RPMI7951 (cell line): ENCODE measurements at places on chromosomes 3 and 15. TPM values are rescaled to one million over a fixed set of nuclear protein-coding genes. Genes with fewer than 3 reads are reported as not detected.
A peak's percentile ranks its signal among the peaks of the same experiment; 100 is the strongest.

Gene CD96
- 2.2 and 4.2 TPM in 2 replicates for total RNA-seq

Gene GRAMD2A
- not detected in 2 replicates for total RNA-seq

Gene GOLGA8N
- 0.49 and 0.72 TPM in 2 replicates for total RNA-seq

Gene TP63
- 16.7 and 22.3 TPM in 2 replicates for total RNA-seq

Gene CYP1A2
- total RNA-seq = not detected in 2 replicates

Gene TRAIP
- total RNA-seq = 13.5 and 15.0 TPM in 2 replicates

Gene PCLAF
- total RNA-seq = 185 and 229 TPM in 2 replicates

Gene BDH1
- total RNA-seq = 13.1 and 14.5 TPM in 2 replicates

Gene TMOD3
- 58.2 and 63.9 TPM in 2 replicates for total RNA-seq

Gene CCDC9B
- 8.1 and 8.5 TPM in 2 replicates for total RNA-seq

Gene CMTM8
- total RNA-seq = not detected in 2 replicates

DNA sequence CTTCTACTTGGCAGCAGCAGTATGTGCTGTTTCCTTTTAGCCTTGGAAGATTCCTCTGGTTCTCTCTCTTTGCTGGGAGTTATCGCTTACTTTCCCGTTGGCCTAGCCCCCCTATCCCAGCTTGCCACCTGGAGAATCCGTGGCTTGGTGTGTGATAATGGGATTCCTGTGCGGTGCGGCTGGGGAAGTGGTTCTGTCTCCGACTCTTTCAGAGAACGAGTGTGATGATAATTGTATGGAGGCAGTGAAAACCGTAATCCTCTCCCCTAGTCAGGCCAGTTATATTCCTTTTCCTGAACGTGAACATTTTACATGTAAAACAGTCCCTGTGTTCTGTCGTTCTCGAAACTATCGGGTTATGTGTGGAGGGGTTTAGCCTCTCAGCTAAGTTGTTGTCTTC lies 300.1 kb upstream of the C2CD4B start:
- no peak for DNase-seq

DNA sequence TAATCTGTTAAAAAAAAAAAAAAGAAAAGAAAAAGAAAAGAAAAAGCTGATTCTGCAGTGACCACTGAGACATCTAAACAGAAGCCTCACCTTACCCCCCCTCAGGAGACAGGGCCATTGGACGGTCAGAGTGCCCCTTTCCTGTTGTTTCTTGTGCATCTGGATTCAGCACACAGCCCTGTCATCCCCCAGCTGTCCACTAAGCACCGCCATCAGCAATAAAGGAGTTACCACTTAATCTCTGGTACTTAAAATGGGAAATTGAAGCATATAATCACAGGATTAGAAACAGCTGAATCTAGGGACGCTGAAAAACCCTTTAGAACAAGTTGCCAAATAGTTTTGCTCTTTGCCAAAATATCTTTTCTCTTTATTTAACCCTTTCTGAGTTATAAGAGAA lies 62.5 kb downstream of the TRIM69 start:
- peak; percentile 7 for DNase-seq

- DNase-seq = no peak
Measured at GRCh38 chr3:52146189-52146588, 8.0 kb downstream of the POC1A start.

DNA sequence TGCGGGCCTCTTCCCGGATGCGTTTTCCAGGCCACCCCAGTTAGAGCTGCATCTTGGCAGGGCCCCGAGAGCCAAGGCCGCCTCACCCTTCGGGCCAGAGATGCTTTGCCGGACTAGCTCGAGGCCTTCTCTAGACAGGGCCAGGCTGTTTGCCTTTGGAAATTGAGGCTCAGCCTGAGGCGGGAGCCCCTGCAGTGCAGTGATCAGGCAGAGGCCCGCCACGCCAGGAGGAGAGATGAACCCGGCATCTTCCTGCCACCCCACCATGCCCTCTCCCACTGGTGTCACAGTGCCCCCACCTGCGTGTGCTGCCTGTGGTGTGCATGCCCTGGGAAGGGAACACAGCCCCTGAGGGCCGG lies 8.9 kb upstream of the ROPN1B start:
- no peak for DNase-seq

DNA sequence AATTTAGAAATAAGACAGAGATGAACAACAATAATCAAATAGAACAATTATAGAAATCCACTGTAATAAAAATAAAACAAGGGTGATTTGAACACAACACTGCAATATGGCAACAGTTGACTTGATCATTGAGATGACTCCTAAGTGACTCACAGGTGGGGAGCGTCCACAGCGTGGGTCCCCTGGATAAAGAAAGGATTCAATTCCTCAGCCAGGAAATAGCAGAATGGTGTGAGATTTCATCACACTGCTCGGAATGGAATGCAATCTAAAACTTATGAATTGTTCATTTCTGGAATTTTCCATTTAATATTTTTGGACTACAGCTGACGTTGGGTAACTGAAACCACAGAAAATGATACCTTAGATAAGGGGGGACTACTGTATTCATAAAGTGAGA lies 82.0 kb downstream of the CNTN3 start:
- DNase-seq = no peak

- no peak for DNase-seq
Measured at GRCh38 chr3:112639455-112640225, 1.3 kb downstream of the CCDC80 start.

GRCh38 chr3:72082776-72083462 lies 298.0 kb upstream of the PROK2 start:
- DNase-seq = no peak

DNA sequence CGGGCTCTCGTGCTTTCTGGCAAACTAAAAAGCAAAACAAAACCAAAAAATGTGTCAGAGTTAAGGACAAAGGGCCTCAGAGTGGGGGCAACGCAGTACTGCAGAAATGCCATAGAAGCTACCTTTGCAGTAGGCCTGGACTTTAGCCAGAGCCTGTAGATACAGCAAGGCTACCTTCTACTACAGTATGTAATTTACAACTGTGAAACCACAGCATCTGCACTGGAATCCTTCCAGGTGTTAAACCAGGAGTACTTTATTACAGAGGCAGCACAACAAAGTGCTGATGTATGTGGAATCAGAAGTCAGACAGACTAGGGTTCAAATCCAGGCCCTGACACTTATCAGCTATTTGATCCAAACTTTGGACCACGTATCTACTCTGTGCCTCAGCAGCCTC lies 34.9 kb downstream of the RUBCN start:
- no peak for DNase-seq

- DNase-seq = peak; percentile 69
Measured at GRCh38 chr15:20356444-20356910, 185.1 kb downstream of the GOLGA6L6 start.

- peak; percentile 28 for DNase-seq
Measured at GRCh38 chr15:88535100-88535499, 11.4 kb downstream of the DET1 start.

DNA sequence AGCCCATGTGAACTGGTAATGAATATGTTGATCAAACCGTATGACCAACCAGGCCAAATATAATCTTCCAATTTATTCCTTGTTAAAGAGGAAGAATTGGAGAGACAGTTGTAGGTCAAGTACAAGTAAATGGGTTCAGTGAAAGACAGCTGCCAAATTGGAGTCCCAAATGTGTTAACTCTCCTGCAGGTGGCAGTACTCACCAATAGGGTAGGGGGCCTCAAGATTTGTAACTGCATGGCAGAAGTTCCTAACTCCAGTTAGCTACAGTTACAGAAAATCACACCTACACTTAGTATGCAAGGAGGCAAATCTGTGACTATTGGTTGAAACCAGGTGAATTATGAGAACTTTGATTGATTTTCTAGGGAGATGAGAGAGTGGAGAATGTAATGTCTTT lies 278.0 kb downstream of the ZBBX start:
- no peak for DNase-seq

- DNase-seq = peak; percentile 34
Measured at GRCh38 chr15:29601811-29602210, 220.5 kb downstream of the TJP1 start.

DNA sequence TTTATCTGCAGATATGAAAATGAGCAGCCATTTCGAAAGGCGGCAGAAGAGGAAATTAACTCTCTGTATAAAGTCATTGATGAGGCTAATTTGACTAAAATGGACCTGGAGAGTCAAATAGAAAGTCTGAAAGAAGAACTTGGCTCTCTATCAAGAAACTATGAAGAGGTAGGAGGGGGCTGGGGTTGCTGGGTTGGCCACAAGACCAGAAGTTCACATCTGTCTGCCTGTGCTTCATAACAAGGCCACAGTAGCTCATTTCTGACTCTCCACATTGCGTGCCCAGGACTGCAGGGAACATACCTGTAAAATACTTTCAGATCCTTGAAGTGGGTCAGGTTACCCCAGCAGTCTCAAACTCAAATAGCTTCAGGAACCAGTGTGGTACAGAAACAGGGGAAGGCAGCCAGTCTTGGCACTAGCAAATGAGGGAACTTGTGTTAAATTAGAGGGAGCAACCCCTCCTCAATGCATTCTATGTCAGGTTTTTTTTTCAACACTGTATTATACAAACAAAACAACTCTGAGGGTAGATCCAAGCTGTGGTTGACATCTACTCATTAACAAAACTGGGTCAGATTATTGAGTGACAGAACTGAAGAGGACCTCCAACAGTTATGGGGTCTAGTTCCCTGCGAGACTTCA lies 48.7 kb downstream of the BFSP2 start:
- no peak for DNase-seq

DNA sequence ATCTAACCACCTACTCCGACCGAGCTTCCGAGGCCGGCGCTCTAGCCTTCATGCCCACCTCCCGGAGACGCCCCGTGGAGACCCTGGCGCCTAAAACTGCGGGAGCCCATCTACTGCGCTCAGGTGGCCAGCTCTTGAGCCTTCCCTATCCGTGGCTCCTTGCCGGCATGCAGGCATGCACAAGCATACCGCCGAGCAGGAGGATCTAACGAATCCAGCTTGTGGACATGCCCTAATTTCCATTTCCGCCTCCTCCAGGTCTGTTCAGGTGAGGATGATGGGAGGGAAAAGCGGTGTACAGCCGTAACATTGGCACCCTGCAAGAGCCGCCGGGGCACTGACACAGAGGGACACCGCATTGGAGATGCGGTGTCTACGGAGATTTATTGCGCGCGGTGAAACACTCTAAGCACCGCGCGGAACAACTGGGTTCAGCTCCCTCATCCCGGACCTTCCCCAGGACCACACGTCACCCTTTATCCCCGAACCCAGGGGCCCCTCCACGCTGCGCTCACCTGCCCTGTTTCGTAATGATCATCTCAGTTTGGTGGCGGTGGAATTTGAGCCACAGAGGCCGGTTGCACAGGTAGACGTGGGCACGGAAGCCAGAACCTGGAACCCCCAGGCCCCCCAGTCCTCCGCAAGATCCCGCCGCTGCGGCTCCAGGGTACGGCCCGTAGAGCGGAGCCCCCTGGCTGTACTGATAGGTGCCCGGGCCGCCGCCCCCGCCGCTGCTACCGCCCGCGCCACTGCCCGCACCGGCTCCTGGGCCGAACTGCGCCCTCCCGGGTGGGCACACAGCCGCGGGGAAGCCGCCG lies 1.0 kb downstream of the EOMES start:
- no peak for DNase-seq

DNA sequence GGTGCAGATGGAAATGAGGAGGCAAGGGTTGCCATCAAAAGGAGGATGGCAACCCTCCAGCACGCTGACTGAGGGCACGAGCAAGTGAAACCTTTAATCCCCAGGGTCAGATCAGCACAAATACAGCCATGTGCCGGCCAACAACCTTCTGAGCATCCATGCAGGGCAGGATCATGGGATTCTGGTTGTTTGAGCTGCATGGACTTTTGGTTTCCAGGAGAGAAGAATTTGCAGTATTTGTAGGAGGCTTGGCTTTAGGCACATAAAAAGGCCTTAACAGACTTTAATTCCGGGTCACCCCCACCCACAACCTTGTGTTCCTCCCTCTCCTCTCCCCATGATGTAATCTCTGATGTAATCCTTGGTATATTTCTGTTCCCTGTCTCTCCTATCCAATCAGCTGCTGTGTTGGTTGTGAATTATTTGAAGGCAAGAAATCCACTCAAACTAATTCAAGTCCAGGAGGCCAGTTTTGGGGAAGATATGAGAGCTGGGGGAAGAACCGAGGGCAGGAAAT lies 254.3 kb downstream of the SHQ1 start:
- no peak for DNase-seq

- peak; percentile 13 for DNase-seq
Measured at GRCh38 chr3:24810881-24811280, 316.2 kb upstream of the THRB start.

- DNase-seq = peak; percentile 40
Measured at GRCh38 chr15:35540885-35541284, 5.1 kb downstream of the DPH6 start.

DNA sequence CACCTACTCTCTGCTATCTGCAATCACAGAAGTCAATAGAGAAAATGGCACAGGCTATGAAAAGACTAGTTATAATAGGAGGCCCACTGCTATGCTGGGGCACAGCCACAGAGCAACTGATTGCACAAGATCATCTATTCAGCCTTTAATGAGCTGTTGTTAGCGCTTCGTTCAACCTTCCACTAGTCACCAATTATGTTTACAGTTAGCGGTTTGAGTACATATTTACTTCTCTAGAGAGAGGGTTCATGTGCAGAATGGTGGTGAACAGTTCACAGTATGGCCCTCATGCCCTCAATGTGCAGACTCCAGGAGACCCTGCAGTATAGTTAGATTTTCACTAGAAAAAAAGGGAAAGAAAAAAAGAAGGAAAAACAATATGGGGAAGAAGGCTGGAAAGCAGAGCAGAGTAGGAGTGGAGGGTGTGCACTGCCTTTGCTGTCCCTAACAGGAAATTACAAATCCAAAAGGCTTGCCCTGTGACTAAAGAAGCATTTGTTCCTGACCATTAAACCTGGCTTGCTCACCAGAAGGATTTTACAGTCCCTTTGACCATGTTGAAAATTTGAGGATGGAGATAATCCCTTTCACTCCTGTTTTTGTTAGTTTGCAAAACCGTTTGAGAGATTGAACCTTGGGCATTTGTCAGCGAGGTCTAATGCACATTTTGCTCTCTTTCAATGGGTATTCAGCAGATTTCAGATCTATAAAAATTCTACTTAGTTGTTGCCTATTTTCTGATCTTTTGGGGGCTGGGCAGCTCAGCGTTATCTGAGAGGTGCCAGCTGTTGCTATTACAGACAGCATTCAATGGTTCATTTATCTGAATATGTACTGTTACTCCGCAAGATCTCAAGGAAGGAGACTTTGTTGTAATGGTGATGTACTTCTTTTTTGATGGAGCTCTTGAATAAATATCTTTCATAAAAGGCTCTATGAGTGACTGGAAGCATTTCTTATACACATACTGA lies 296.1 kb downstream of the LSAMP start:
- peak; percentile 66 for DNase-seq

DNA sequence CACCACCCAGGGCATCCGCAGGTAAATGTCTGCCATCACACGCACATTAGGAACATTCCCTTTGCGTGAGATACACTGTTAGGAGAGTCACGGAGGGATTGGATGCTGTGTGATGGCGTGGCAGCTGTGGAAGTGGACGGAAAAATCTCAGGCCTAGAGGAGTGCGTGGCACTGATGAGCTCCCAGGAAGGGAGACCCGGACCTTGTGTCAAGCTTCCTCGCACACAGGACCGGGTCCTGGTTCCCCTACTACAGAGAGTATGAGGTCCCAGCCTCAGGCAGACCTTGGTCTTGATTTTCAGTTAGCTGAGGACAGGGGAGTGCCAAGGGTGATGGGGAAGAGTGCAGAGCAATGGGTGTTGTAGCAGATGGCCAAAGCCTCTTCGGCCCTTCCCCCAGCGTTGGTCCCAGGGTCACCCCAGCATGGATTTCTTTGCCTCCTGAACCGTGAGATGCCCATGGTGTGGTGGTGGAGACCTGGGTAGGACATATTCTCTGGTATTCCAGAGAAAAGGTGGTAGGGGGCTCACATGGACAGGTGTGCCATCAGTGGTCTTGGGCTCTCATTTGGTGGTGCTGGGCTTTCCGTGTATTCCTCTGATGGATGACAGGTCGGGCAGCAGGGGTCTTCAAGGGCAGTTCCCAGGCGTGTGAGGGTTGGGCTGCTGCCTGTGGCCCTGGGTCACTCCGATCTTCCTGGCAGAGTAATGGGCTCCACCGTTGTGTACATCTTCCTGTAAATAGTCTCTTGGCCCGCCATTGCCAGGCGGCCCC lies 105.1 kb downstream of the SNRPN start:
- no peak for DNase-seq
